ENCODE measurements at places on chromosomes 1 and 21. TPM values are rescaled to one million over a fixed set of nuclear protein-coding genes. Genes with fewer than 3 reads are reported as not detected.

DNA sequence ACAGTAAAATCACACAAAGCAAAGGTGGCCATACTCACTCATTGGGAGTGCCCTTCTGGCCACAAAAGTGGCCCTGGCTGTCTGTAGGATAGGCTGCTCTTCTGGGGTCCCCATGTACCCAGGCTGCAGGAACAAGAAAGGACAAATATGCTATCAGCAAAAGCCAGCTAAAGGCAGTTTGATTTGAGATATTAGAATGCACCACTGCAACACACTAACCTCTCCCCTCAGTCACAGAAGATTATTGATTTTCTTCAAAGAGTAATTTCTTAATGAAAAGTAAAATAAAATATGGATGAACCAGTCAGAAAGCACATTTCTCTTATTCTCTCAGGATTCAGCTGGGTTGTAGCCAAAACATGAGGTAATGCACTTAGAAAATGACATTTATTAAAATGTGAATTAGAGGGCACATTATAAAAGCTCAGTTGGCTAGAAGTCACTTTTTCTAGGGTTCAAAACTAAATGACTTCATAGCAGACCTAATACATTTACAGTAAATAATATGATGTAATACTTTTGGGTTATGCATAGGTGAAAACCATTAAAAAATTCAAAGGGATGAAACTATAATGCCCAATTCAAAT is 140.8 kb downstream of the LHX8 start:
- DNase-seq: no peak
- no peaks in the 10 kb centered on the region for H3K36me3 ChIP-seq
- no peaks in the 10 kb centered on the region for H3K27me3 ChIP-seq
- no peak overlapping the region for H3K27ac ChIP-seq

- DNase-seq: no peak
- H3K4me3 ChIP-seq: no peak overlapping the region
- H3K27me3 ChIP-seq: peaks cover 48% of the 10 kb centered on the region
- H3K36me3 ChIP-seq: no peaks in the 10 kb centered on the region
- H3K4me1 ChIP-seq: no peaks in the 10 kb centered on the region
- H3K27ac ChIP-seq: no peak overlapping the region
These were observed 7.5 kb downstream of the TRIM63 start for GRCh38 chr1:26059906-26060305.

The CFHR3 gene
- not detected for total RNA-seq

GRCh38 chr21:31222142-31222541 is 121.9 kb downstream of the TIAM1 start:
- H3K36me3 ChIP-seq: no peaks in the 10 kb centered on the region
- no peak for DNase-seq
- H3K27ac ChIP-seq: no peak overlapping the region
- H3K27me3 ChIP-seq: peaks cover 14% of the 10 kb centered on the region
- H3K4me1 ChIP-seq: no peaks in the 10 kb centered on the region
- no peak overlapping the region for H3K4me3 ChIP-seq

The RGS7 gene
- not detected for total RNA-seq

DNA sequence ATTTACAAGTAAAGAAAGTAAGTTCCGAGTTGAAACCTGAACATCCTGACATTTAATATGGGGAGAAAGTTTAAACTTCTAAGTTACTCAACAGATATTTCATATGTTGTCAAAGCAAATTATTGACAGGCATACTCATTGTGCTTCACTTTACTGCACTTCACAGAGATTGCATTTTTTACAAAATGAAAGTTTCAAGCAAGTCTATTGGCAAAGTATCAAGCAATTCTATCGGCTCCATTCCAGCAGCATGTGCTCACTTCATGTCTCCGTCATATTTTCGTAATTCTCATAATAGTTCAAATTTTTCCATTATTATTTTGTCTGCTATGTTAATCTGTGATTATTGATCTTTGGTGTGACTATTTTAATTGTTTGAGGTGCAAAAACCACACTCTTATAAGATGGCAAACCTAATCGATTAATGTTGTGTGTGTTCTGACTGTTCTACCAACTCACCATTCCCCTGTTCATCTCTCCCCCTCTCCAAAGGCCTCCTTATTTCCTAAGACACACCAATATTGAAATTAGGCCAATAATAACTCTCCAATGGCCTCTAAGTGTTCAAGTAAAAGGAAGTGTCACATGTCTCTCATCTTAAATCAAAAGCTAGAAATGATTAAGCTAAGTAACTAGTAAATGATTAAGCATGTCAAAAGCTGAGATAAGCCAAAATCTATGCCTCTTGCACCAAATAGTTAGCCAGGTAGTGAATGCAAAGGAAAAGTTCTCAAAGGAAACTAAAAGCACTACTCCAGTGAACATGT is 68.2 kb upstream of the BCL9 start:
- H3K4me1 ChIP-seq: no peaks in the 10 kb centered on the region
- H3K27me3 ChIP-seq: peaks cover 10% of the 10 kb centered on the region
- no peak for DNase-seq
- no peaks in the 10 kb centered on the region for H3K36me3 ChIP-seq

Measured in activated CD8-positive, alpha-beta memory T cell treated with anti-CD3 and anti-CD28 coated beads, Interleukin-2, amount 10 ng/mL, durations not matched to agents 7 days and 5 days (primary cell).